ENCODE measurements at places on chromosomes 3 and 15. TPM values are rescaled to one million over a fixed set of nuclear protein-coding genes. Genes with fewer than 3 reads are reported as not detected.

Gene PARP3
- 5.4 TPM for total RNA-seq

- no peaks in the 10 kb centered on the region for H3K36me3 ChIP-seq
- DNase-seq: no peak
- H3K4me3 ChIP-seq: no peak overlapping the region
- H3K4me1 ChIP-seq: peaks cover 3% of the 10 kb centered on the region
- no peak overlapping the region for H3K27ac ChIP-seq
Measured at GRCh38 chr3:72505539-72506405, 342.5 kb downstream of the SHQ1 start.

DNA sequence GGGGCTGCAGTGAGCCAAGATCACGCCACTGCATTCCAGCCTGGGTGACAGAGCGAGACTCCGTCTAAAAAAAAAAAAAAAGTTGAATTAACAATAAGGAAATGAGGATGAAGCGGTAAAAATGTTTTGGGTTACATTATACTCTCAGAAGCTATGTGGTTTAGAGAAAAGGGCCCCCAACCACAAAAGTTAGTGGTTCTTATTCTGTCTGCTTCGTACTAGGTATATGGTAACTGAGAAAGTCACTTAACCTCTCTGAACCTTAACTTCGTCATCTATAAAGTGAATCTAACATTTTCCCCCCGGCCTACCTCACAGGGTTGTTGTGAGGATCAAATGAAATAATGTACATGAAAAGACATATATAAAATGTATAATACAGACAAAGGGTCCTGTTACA is 38.4 kb upstream of the EHHADH start:
- H3K27me3 ChIP-seq: no peaks in the 10 kb centered on the region
- no peak overlapping the region for H3K27ac ChIP-seq
- H3K4me1 ChIP-seq: no peaks in the 10 kb centered on the region
- H3K4me3 ChIP-seq: no peak overlapping the region
- peaks cover 9% of the 10 kb centered on the region for H3K36me3 ChIP-seq
- DNase-seq: no peak

Gene SNTN
- total RNA-seq: not detected

GRCh38 chr3:148203297-148204010 is 494.2 kb upstream of the AGTR1 start:
- H3K36me3 ChIP-seq: no peaks in the 10 kb centered on the region
- H3K27me3 ChIP-seq: no peaks in the 10 kb centered on the region
- DNase-seq: no peak
- peaks cover 1% of the 10 kb centered on the region for H3K4me1 ChIP-seq
- no peak overlapping the region for H3K27ac ChIP-seq
- no peak overlapping the region for H3K4me3 ChIP-seq

Gene SRGAP3
- 21.4 TPM for total RNA-seq

DNA sequence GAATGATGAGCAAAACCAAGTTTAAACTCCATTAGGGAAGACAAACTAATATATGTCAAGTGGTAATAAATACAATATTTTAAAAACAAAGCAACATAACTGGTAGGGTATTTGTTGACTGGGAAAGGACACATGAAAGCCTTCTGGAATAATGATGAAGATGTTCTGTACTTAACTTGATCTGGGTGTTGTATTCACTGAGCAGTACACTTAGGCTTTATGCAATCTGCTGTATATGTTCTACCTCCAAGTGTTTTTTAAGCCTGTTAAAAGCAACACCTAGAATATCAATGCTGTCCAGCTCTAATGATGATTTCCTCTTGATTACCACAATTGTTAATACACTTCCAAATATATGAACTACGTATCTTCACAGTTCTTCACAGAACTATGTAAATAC is 46.6 kb downstream of the GSK3B start:
- peaks cover 46% of the 10 kb centered on the region for H3K36me3 ChIP-seq
- H3K4me1 ChIP-seq: peaks cover 16% of the 10 kb centered on the region
- H3K4me3 ChIP-seq: no peak overlapping the region
- H3K27ac ChIP-seq: peak overlapping the region; percentile 50

DNA sequence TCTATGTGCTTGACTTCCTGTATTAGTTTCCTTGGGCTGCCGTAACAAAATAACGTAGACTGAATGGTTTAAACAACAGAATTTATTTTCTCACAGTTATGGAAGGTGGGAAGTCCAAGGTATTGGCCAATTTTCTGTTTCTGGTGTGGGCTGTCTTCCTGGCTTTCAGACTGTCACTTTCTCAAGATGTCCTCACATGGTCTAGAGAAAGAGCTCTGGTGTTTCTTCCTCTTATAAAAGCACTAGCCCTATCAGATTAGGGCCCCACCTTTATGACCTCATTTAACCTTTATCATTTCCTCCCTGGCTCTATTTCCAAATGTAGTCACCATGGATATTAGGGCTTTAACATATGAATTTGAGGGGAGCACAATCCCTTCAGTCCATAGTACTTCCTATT is 54.6 kb downstream of the SPRED1 start:
- H3K4me3 ChIP-seq: no peak overlapping the region
- no peak overlapping the region for H3K27ac ChIP-seq
- H3K4me1 ChIP-seq: no peaks in the 10 kb centered on the region
- H3K27me3 ChIP-seq: no peaks in the 10 kb centered on the region

- DNase-seq: no peak
- no peak overlapping the region for H3K4me3 ChIP-seq
- peaks cover 4% of the 10 kb centered on the region for H3K4me1 ChIP-seq
- H3K36me3 ChIP-seq: no peaks in the 10 kb centered on the region
Measured at GRCh38 chr3:127719369-127719768, 46.6 kb downstream of the ABTB1 start.

- peak overlapping the region; percentile 86 for H3K4me3 ChIP-seq
- peak; percentile 30 for DNase-seq
- peak overlapping the region; percentile 69 for H3K27ac ChIP-seq
- peaks cover 9% of the 10 kb centered on the region for H3K4me1 ChIP-seq
- H3K27me3 ChIP-seq: no peaks in the 10 kb centered on the region
Measured at GRCh38 chr15:90957031-90957790, 2.5 kb downstream of the RCCD1 start.

DNA sequence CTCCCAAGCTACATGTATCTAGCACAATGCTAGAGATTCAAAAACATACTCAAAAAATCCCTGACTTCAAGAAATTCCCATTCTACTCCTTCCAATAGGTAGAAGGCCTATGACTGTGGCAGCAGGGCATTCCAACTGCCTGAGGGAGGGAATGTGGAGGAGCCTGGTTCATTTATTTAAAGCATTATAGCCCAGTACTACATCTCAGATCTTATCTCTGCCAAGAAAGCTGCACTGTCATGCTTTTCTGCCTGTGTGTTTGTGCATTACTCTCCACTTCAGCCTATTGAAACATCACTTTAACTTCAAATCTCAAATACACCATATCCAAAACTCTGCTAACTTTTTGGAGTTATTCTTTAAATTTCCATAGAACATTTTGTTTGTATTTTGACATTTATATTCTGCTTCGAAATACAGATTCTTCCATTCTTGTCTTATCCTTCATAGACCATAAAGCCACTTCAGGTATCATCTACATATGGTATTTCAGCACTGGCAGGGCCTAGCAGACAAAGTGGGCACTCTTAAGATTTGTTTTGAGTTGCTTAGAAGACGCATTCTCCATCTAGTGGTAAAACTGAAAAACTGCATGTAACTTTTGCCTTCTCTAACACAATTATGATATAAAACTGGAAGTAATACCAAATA is 59.1 kb upstream of the NEDD4 start:
- DNase-seq: no peak
- H3K27me3 ChIP-seq: no peaks in the 10 kb centered on the region
- H3K4me3 ChIP-seq: no peak overlapping the region
- no peak overlapping the region for H3K27ac ChIP-seq
- no peaks in the 10 kb centered on the region for H3K4me1 ChIP-seq

Gene MEX3B
- 22.4 TPM for total RNA-seq

DNA sequence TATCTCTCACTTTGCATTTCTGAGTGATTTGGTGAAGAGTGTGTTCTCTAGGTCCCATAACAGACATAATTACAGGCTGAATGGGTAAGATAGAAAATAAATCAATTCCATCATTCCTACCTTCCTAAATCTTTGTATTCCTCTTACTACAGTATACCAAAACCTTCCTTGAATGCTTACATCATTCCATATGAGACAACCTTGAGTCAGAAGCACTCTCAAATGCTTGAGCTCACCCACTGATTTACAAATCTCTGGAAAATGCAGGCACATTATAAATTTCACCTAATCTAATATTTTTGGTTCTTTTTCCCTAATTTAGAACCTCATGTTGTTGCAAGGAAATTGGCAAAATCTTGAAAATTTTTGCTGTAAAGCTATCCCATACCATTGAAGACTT is 239.1 kb downstream of the CBLB start:
- H3K27me3 ChIP-seq: no peaks in the 10 kb centered on the region
- no peaks in the 10 kb centered on the region for H3K36me3 ChIP-seq
- H3K4me1 ChIP-seq: no peaks in the 10 kb centered on the region
- DNase-seq: no peak
- H3K27ac ChIP-seq: no peak overlapping the region

- no peaks in the 10 kb centered on the region for H3K4me1 ChIP-seq
- no peaks in the 10 kb centered on the region for H3K36me3 ChIP-seq
- no peak for DNase-seq
- no peaks in the 10 kb centered on the region for H3K27me3 ChIP-seq
- no peak overlapping the region for H3K4me3 ChIP-seq
- no peak overlapping the region for H3K27ac ChIP-seq
Measured at GRCh38 chr3:19885468-19885867, 48.5 kb downstream of the EFHB start.

DNA sequence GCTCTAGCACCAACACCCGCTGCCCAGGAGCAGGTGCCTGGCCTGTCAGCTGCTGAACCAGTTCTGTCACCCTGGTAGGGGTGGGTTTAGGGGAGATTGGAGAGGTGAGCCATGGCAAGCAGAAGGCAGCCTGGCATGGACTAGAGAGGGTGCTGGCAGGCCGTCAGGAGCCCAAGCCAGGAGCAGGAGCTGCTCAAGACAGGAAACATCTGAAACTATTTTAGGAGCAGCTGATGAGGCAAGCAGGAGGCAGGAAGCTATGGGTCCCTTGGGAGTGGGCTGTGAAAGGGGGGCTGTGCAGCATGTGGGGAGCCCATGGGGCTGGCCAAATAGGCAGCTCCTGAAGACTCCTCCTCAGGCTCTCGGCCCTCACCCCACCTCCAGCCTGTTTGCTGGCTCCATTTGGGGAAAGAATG is 2.3 kb downstream of the INKA1 start:
- no peak overlapping the region for H3K4me3 ChIP-seq
- no peaks in the 10 kb centered on the region for H3K36me3 ChIP-seq
- DNase-seq: no peak
- H3K4me1 ChIP-seq: peaks cover 10% of the 10 kb centered on the region

GRCh38 chr15:25960273-25960672 is 97.1 kb upstream of the ATP10A start:
- no peaks in the 10 kb centered on the region for H3K4me1 ChIP-seq
- H3K27ac ChIP-seq: no peak overlapping the region
- no peak for DNase-seq
- peaks cover 11% of the 10 kb centered on the region for H3K27me3 ChIP-seq

Gene LYZL4
- not detected for total RNA-seq

- no peaks in the 10 kb centered on the region for H3K36me3 ChIP-seq
- H3K4me1 ChIP-seq: peaks cover 19% of the 10 kb centered on the region
- H3K4me3 ChIP-seq: no peak overlapping the region
- peaks cover 3% of the 10 kb centered on the region for H3K27me3 ChIP-seq
Measured at GRCh38 chr3:133503409-133503808, 70.1 kb upstream of the CDV3 start.

GRCh38 chr15:68578980-68579935 is at the start of gene CORO2B:
Gene CORO2B, plus strand, starts transcription at chr15:68578993. Its CDS starts 270 bp downstream, at chr15:68579263.
- peak within 1 kb of the TSS; percentile 69 for H3K4me3 ChIP-seq
- H3K4me1 ChIP-seq: peaks cover 4% of the 10 kb centered on the region
- no peaks in the 10 kb centered on the region for H3K36me3 ChIP-seq
- peak; percentile 32 for DNase-seq
- peaks cover 72% of the 10 kb centered on the region for H3K27me3 ChIP-seq

Gene SCG3
- 6.4 TPM for total RNA-seq

GRCh38 chr3:12462159-12462947 is 21.9 kb upstream of the TSEN2 start:
- H3K27me3 ChIP-seq: no peaks in the 10 kb centered on the region
- DNase-seq: no peak
- H3K4me1 ChIP-seq: peaks cover 6% of the 10 kb centered on the region
- peak overlapping the region; percentile 71 for H3K27ac ChIP-seq
- no peaks in the 10 kb centered on the region for H3K36me3 ChIP-seq
- peak overlapping the region; percentile 11 for H3K4me3 ChIP-seq

DNA sequence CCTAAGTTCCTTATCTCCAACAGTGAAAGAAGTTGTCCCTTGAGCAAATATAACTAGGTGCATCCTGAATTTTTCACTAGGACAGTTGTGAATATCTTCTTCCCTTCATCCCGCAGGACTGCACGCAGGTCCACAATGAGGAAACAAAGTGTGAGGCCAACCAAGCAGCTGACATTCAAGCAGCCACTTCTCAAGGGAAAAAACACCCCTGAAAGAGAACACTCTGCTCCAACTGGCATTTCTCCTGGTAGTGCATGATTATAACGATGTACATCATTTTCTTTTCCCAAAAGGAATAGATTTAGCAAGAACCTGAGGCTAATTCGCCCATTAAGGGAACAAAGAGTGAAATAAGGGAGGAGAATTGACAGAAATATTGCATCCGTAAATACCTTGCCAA is 74.5 kb downstream of the ANXA2 start:
- H3K27me3 ChIP-seq: peaks cover 34% of the 10 kb centered on the region
- peaks cover 4% of the 10 kb centered on the region for H3K4me1 ChIP-seq
- DNase-seq: no peak
- H3K27ac ChIP-seq: no peak overlapping the region

GRCh38 chr15:48548455-48548854 is 97.1 kb downstream of the FBN1 start:
- no peaks in the 10 kb centered on the region for H3K36me3 ChIP-seq
- DNase-seq: no peak
- H3K27me3 ChIP-seq: peaks cover 2% of the 10 kb centered on the region
- H3K4me1 ChIP-seq: no peaks in the 10 kb centered on the region
- no peak overlapping the region for H3K27ac ChIP-seq

Gene FBXL22
- total RNA-seq: 0.31 TPM

Gene SEMA4B
- 36.4 TPM for total RNA-seq

GRCh38 chr3:151960961-151961580 is 87.6 kb downstream of the SUCNR1 start:
- DNase-seq: no peak
- H3K4me1 ChIP-seq: no peaks in the 10 kb centered on the region
- no peaks in the 10 kb centered on the region for H3K36me3 ChIP-seq
- H3K4me3 ChIP-seq: no peak overlapping the region

DNA sequence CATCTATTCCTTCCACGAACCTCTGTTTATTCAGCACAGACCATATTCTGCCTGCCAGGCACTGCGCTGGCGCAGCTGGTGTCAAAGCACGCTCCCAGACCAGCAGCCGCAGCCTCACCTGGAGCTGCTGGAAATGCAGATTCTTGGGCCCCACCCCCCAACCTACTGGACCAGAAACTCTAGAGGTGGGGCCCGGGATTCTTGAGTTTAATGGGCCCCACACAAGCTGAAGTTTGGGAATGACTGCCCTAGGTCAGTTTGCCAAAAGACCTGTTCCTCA is 7.0 kb downstream of the CHST13 start:
- no peak overlapping the region for H3K27ac ChIP-seq
- no peak overlapping the region for H3K4me3 ChIP-seq
- H3K4me1 ChIP-seq: peaks cover 7% of the 10 kb centered on the region
- H3K36me3 ChIP-seq: no peaks in the 10 kb centered on the region
- peaks cover 46% of the 10 kb centered on the region for H3K27me3 ChIP-seq
- no peak for DNase-seq

- DNase-seq: no peak
- H3K27ac ChIP-seq: no peak overlapping the region
- no peaks in the 10 kb centered on the region for H3K27me3 ChIP-seq
- H3K36me3 ChIP-seq: no peaks in the 10 kb centered on the region
- no peak overlapping the region for H3K4me3 ChIP-seq
- H3K4me1 ChIP-seq: no peaks in the 10 kb centered on the region
Measured at GRCh38 chr3:173983343-173983742, 585.8 kb downstream of the NLGN1 start.

- no peaks in the 10 kb centered on the region for H3K36me3 ChIP-seq
- H3K4me1 ChIP-seq: peaks cover 1% of the 10 kb centered on the region
- DNase-seq: no peak
- no peak overlapping the region for H3K27ac ChIP-seq
Measured at GRCh38 chr3:198107840-198108734, 148.1 kb downstream of the LMLN start.

Measured in progenitor cell of endocrine pancreas (in vitro differentiated cells).